SK-N-DZ (cell line): ENCODE measurements at places on chromosomes 2 and 18.

DNA sequence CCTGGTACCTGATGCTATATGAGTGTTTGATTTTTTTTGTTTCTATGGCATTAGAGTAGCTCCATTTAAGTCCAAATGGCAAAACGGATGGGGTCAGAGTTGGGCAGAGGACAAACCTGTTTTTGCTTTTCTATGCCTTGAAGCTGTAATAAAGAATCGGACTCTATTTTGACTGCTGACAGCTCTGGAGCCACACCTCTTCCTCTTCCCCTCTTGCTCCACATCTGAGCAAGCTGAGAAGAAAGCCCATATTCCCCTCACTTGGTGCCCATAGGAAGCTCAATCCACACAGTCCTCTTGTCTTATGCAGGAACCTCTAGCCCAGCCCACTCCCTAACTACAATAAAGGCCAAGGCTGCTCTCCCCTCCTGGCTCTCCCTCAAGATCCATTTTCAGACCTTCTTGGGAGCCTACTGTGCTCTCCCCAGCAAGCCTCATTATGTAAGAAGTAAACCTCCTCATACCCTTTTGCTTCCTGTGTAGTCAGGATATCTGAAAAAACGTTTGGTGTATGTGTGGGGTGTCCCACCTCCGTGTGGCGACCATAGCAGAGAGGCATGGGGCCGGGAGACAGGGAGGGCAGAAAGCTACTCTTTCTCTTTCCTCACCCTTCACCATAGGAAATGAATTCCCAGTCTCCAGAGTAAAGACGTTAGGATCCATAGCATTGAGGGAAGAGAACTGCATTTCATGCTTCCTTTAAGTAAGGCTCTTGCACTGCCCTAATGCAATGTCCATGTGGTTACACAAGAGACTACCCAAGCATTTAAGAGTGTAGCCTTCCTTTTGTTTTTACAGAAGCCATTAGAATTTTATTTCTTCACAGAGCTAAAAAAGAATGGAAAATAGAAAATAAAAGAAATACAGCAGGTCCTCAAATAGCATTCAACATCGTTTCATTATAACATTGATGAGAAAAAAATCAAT is 41.9 kb upstream of the RAPGEF4 start:
- no peak for DNase-seq

GRCh38 chr2:113175042-113175628 is 1.4 kb downstream of the PSD4 start:
- DNase-seq = no peak

GRCh38 chr18:79446931-79447330 is 51.2 kb downstream of the NFATC1 start:
- no peak for DNase-seq

- no peak for DNase-seq
These were observed 203.9 kb downstream of the ZRANB3 start for GRCh38 chr2:135327146-135327545.

GRCh38 chr2:46148369-46148736 is 148.9 kb upstream of the EPAS1 start:
- DNase-seq = no peak

DNA sequence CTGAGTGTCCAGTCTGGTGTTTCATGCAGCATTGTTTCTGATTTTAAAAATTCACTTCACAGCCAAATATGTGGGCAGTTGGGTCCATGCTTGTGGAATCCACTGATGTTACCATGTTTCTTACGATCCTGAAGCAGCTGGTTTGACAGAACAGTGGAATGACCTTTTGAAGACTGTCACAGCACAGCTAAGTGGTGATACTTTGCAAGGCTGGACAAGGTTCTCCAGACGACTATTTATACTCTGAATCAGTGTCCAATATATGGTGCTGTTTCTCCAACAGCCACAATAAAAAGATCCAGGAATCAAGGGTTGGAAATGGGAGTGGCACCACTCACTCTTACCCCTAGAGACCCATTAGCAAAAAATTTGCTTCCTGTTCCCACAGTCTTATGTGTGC is 577.4 kb upstream of the RAB6C start:
- no peak for DNase-seq

DNA sequence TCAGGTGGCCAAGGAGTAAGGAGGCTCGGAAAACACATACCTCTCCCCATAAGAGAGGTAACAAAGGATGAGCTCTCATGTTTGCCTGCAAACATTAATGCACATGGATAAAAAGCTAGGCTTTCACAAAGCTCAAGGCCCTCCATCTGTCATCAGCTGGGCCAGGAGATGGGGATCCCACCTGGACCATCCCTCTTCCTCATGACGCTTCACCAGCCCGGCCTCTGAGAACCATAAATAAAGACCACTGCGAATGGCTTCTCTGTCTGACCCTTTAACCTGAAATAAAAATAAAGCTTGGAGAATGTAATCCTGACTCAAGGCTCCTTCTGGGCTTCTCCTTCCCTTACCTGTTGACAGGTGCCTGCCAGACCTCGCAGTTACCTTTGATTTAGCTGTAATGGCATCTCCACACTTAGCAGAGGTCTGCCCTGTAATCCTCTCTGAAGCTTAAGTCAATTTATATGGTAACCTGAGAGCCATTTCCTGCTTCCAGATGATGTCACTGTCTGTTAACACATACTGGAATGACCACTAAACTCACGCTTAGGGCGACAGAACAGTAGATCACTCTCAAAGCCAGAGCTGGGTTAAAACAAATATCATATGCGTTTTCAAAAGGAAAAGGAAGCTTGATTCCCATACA is 29.3 kb upstream of the FOXI3 start:
- no peak for DNase-seq
